Central memory CD4-positive, alpha-beta T cell (primary cell): ENCODE measurements at places on chromosomes 13 and 19.

DNA sequence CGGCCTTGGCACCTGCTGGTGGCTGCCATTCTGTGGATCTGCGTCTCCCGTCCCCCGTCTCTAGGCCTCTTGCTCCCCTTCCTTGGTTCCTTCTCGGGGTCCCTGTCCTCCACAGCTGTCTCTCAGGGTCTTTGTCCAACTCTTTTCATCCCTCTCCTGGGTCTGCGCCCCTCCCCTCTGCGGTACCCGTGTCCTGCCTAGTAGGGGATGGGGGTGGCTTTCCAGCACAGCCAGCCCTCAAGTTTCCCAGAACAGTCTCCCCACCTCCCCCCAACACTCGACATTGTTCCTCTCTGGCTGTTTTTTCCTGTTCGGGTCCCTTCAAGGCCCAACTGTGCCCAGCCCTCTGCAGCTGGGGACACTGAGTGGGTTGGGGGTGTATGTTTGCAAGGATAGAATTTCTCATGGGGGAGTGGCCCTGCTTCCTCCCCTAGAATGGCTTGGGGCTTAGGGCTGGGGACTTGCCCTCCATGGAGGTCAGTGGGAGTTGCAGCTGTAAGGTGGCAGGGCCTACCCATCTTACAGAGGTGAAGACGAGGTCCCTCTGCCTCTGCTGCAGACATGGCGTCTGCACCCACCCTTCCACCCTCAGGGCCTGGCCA lies 762 bp upstream of the ADM5 start:
- DNase-seq = no peak

DNA sequence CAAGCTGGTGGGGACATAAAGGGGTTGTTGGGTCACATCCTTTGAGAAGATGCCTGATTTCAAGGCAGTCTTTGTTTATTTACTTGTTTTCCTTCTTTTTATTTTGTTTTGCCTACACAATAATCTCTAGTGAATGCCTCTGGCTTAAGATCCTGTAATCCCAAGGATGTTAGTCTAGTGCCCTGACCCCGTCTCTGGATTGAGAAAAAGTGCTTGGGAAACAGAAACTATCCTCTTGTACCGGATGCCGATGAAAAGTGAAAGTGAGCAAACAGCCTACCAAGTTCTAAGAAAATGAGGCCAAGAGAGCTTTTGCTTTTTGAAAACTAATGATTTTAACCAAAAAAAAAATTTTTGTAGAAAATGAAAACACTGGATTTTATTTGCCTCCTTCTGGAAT lies 42.1 kb upstream of the C1QTNF9 start:
- DNase-seq = peak; percentile 69

DNA sequence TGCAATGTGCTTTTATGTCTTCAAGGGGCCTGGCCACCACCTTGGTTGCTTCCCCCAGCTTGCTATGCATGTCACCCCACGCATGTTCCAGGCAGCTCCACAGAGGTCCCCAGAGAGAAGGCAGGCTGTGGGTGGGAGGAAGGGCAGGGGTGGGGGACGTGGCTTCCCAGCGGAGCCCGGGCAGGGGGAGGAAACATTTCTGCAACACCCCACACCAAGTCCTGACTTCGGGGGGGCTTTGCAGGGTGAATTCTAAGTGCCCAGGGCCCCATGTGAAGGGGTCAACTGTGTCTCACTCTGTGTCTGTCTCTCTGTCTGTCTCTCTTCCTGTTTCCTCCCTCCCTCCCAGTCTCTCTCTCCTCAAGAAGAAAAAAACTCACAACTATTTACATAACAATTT lies 39.6 kb downstream of the LTBP4 start:
- no peak for DNase-seq

- no peak for DNase-seq
These were observed 318.6 kb downstream of the DCT start for GRCh38 chr13:94160875-94161274.

GRCh38 chr13:88958821-88959220 lies 1287.7 kb downstream of the SLITRK5 start:
- no peak for DNase-seq

- DNase-seq = no peak
These were observed 66.5 kb downstream of the SERP2 start for GRCh38 chr13:44440046-44440608.

- no peak for DNase-seq
These were observed 113.6 kb upstream of the PCDH9 start for GRCh38 chr13:67343777-67344176.

GRCh38 chr13:112783135-112783977 lies 93.5 kb downstream of the ATP11A start:
- DNase-seq = no peak

DNA sequence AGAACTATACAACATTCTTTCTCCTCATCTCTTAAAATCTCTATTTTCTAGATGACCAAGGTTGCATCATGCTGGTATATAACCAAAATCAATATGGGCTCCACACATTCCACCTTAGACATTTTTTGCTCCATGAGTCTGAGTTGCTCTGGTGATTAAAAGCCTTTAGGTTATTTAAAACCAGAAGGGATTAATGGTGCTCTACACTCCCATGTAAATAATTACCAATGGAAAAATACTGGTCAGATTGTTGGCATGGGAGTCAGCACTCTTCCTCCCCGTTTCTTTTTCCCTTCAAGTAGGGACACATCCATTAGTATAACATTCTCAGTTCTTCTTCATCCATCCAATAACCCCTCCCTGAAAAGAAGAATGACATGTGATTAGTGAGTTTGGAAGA lies 747.7 kb downstream of the PCDH17 start:
- no peak for DNase-seq

DNA sequence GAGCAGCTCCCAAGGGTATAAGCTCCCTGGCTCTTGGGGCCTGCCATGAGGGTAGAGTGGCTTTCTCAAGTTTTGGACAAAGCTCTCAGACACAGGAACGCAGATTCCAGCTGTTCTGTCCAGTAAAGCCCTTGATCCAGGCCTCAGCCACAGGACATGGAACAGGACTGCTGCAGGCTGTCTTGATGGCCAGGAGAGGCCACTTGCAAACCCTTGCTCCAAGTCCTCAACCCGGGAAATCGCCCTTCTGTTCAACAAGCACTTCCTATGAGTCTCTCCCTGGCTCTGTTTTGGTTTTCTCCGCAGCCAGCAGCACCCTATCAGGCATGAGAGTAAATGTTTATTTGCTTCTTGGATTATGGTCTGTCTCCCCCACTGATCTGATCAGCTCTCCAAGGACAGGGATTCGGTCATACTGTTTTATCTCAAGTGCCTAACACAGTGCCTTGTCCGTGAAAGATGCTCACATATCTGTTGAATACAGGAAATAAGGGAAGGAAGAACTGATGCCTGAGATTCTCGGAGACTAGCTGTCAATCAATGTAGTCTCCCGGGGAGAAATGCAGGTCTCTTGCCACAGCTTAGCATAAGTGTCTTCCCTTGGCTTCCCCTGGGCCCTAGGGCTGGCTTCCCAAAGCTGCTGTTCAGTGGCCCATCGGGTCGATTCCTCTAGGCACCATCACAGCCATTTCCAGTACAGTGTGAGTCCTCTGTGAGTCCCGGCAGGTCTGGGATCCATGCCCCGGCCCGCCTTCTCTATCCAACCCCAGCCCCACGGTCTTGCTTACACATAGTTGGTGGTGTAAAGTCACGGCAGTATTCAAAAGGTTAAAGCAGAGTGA lies 90.8 kb downstream of the TSHZ3 start:
- no peak for DNase-seq

DNA sequence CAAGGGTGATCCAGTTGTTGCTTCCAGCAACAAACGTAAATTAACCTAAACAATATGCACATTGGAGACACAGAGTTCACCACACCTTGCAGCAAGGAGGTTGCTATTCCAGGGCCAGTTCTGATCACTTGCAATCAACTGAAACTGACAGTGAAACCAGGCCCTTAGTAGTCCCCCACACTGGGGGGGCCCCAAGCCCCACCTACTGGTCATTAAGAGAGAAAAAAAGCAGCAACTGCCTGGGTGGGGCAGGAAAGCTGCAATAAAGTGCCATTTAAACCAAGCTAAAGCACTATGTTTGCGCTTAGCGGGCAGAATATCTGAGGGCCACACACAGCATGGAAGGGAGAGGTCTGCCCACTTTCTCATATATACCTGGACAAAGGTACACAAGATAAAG lies 51.5 kb downstream of the ATP7B start:
- DNase-seq = no peak

GRCh38 chr19:2888731-2889224 lies 11.9 kb upstream of the ZNF57 start:
- peak; percentile 66 for DNase-seq

DNA sequence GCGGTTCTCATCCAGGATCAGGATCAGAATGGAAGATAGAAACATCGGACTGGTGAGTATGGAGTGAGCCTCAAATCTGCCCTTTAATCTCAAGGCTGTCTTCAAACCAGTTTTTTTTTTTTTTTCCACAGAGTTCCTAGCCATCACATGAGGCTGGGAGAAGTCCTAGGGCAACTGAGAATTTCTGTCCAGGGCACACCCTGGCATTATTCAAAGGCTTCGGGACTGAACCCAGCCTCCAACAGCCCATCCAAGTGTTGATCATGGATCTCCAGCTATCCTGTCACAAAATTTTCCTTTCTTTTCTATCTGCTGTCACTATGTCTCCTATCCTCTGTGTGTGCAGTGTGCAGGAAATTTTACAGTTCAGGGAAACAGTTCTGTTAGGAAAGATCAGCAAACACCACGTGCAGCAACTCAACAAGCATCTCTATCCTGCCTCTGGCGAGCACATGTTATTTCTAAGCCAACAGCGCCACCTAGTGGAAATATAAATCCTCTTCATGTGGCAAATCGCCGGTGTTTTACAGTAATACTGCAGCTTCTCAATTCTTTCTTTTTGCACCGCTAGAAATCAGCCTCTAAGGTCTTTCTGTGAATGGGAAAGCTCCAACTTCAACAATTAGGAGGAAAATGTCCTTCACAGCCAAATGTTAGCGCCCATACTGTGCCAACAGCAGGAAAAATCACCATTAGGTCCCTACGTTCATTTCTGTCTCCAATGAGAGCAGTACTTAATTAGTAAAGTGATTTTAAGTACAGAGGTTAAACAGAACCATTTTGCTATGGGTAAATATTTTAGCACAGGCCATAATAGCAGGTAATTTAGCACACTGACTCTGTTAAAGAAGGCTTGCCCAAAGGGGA lies 21.4 kb upstream of the ZNF181 start:
- DNase-seq = peak; percentile 67

GRCh38 chr19:50341091-50341564 lies 12.0 kb upstream of the KCNC3 start:
- DNase-seq = no peak
